ENCODE measurements at places on chromosomes 12 and 14.

GRCh38 chr12:43893670-43894069 lies 57.8 kb downstream of the TMEM117 start:
- no peak for DNase-seq

DNA sequence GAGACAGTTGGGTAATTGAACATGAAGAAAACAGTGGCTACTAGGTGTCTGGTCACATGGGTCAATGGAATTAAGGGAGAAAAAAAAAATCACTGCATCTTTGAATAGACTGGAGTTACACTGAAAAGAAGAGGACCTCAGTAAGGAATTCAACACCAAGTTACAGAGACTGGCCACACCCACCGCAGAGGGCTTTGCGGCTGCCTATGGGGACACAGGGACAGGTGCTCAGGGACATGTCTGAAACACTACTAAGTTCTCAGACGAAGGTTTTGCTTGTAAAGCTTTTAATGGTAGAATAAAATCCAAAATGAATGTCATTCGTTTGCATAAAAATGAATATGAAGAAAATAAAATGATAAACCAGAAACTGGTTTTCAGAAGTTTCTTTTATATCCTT lies 93.8 kb downstream of the STXBP6 start:
- DNase-seq = no peak

DNA sequence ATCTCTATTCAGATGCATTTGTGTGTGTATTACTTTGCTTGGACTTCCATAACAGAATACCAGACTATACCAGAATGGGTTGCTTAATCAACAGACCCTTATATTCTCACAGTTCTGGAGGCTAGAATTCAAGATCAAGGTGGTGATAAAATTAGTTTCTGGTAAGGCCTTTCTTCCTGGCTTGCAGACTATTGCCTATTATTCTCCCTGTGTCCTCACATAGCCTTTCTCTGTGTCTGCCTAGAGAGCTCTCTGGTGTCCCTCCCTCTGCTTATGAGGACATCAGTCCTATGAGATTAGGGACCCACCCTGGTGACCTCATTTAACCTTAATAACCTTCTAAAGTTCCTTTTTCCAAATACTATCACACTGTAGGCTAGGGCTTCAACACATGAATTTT lies 106.0 kb downstream of the FAR2 start:
- no peak for DNase-seq

DNA sequence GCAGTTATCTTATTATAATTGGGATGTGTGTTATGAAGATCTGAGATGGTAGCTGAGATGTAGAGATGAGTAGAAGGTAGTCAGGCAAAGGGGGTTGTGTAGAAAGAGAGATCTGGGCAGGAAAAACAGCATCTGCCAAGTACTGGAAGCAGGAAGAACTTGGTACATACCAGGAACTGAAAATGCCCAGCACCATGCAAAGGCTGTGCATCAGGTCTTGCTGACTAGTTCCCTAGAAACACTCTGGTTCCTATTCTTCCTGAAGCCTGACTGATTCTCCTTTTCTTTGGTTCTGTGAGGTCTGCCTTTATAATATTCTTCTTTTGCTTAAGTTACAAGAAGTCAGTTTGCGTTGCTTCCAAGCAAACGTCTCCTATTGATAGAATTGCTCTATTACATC lies 6.7 kb upstream of the NFATC4 start:
- no peak for DNase-seq

DNA sequence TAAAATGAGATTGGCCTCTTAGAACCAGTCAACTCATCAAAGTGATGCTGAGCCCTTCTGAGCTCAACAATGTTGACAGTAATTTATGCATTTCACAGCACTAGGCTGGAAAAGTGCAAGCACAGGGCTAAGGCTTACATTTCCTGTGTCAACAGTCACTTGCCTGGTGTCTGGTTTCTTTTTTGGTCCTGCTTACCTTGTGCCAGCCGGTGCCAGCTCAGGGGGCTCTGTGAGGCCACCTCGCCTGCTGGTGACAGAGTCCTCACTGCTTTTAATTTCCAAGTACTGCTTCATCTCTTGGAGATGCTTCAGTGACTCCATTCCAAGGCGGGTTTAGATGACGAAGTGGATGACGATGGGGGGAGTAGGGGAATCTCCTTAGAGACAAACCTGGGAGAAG lies 53.1 kb upstream of the KCNA1 start:
- no peak for DNase-seq

DNA sequence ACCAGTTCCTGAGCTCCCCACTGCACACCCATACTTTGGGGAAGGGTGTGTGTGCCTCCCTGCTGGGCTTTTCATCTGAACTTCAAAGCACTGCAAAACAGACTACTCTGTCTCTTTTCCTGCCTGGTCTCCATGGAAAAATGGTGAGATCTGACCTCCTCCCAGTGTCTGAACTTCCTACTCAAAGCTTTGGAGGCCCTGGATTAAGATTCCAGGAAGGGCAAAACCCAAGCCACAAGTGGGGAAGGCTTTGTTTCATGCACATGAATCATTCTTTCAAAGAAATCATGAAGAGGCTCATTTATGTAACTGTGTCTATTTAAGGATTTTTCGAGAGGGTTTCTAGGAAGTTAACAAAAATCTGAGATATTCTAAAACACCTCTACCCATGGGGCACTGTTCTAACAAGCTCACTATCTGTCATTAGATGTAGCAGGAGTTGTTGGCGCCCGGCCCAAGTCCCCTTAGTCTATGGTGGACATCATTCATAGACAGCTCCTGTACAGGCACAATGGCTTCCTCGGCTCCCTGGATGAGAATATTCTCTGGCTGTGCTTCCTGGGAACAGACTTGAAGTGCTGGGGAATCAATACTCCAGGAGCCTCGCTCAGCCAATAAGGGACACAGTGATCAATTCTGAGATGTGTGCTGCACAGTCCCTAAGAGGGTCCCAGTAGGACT lies 224.0 kb downstream of the KTN1 start:
- DNase-seq = no peak

DNA sequence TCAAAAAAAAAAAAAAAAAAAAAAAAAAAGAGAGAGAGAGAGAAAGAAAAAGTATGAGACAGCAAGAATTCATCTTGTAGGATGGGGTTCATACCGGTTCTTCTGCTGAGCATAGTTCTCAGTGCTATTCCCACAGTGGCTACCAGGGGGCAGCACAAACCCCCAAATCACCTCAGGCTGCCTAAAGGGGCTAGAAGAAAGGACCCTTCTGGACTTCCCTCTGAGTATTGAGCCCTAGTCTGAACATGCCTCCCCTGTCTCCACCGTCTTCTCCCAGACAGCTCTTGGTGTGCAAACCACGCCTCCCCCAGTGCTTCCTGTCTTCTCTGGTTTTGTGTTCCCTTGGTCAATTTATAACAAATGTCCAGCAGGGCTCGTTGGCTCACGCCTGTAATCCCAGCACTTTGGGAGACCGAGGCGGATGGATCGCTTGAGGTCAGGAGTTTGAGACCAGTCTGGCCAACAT lies 31.3 kb upstream of the SMUG1 start:
- no peak for DNase-seq

DNA sequence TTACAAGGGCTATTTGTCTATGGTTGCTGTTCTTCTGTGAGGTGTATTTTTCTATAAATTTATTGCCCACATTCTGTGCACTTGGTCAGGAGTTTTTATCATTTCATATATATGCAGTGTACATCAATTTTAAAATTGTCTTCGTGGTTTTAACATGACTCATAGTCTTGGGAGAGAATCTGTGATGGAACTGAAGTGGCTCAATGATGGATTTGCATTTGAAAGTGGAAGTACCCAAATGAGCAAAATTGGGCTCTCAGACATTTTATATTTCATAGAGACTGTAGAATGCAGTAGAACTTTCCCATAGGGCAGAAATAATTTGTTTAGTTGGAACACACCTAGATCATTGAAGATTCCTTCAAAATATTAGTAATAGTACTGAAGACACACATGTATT lies 1.9 kb upstream of the SCFD1 start:
- no peak for DNase-seq

DNA sequence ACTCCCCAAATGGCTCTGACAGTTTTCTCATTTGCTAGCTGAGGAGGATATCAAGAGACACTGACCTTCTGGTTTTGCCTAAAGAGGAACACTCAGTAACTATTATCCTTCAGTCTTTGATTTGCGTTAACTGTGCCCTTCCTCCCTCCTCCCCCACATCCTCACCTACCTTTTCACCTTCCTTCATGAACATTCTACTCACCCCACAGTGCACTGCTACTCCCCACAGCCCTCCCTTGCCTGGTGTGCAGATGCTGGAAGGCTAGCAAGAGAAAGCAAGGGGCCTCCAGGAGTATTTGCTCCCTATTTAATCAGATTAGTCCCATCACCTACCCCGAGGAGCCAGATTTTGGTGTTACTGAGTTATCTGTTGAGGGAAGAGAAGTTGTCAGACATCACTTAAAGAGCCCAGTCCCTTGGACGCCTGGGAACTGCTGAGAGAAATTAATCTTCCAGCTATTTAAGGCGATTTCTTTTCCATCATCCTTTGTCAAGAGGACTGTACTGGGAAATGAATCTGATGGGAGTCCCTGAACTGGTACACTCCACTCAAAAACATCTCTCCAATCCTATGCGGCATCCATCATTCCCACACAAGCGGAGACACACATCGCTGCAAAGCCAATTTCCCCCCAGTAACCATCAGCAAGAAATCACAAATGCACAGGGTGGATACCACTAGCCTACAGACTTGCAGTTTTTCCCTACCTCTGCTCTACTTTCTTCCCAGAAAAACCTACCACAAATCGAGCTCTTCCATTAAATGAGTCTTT lies 11.5 kb downstream of the PSMB5 start:
- DNase-seq = no peak

DNA sequence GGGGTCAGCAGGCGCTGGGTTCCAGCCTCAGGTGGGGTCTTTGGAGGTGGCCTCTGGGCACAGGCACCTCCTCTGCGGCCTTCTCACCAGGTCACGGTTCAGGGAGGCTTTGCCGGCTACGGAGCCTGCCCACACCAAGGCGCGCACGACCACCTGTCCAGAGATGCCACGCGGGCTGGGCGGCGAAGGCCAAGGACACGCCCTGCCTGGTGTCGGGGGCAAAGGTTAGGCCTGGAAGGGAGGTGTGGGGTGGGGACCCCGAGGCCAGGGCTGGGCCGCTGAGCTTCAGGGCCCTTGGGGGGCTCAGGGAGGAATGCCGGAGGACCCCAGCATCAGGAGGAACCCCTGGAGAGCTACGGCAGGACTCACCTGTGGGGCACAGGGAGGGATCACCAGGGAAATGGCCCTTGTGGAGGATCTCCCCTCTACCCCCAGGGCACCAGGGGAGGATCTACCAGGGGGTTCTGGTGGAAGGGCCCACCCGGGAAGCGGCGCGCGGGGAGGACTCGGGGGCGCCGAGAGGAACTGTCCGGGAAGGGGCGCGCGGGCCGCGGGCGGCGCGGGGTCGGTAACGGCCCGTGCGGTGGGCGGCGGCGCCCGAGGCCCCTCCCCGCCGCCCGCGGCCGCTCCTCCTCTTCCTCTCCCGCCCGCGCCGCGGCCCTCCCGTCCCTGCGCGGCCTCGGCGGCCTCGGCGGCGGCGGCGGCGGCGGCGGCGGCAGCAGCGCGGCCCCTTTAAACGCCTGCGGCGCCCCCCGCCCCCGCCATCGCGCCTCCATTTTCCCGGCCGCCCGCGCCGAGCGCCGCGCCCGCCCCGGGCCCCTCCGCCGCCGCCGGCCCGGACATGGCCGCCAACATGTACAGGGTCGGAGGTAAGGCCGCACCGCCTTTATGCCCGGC lies at the start of gene MTA1:
TSS of gene MTA1 (plus strand) at position 633 of the 897 bp plus-strand sequence. CDS start at position 842, 209 bp downstream.
- DNase-seq = no peak

GRCh38 chr14:51400139-51400538 lies 160.1 kb downstream of the TMX1 start:
- no peak for DNase-seq

DNA sequence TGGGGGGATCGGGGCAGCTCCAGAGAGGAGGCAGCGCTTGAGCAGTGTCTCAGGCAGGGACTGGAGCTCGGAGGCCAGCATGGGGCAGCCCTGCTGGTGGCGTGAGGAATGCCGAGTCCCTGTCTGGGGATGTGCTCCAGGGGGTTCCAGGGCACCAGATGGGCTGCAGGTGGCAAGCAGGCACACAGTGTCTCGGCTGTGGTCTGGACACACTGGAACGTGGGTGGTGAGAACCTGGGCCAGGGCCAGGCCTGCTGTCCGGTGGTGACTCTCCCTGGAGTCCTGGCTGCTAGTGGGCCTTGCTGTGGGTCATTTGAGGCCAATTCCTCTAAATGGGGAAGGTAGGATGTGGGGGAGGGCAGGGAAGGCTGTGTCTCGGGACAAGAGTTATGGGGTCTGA lies 199.4 kb upstream of the RTL1 start:
- DNase-seq = no peak

GRCh38 chr12:42236017-42236416 lies 2.0 kb downstream of the YAF2 start:
- no peak for DNase-seq

DNA sequence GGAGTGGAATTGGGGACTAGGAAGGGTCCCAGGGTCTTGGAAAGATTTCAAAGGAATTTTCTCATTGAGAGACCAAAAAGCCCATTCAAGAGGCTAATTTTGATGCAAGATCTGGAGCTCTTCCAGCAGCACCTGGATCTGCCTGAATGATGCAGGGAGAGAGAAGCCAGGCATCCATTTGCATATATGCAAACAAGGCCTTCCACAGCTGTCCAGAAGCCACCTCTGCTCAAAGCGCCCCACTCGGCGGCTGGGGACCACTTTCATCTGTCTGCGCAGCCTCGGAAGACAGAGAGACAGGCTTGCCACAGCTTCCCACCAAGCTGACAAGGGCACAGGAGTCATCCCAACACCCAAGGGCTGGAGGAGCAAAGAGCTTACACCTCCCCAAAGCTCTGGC lies 295.6 kb downstream of the DPF3 start:
- DNase-seq = no peak

All from LNCaP clone FGC (cell line).